ENCODE measurements at places on chromosomes 3 and 15.

DNA sequence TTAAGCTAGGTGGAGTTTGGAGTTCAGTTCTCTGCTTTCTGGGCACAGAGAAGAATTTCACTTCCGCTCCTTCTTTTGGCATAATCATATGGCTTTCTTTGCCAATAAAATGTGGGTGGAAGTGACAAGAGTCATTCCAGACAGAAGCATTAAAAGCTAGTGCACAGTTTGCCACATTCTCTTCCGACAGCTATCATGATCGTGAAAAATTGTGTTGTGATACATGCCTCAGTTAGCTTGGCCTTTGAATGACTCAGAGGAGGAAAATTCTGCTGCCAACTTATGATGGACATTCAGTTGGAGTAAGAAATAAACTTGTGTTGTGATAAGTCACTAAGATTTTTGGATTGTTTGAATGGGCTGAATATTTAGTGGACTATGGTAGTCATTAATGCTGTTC lies 291.7 kb upstream of the SATB1 start:
- no peak for DNase-seq

- no peak for DNase-seq
Observed at GRCh38 chr15:30650012-30650929, 24.3 kb downstream of the ARHGAP11B start.

DNA sequence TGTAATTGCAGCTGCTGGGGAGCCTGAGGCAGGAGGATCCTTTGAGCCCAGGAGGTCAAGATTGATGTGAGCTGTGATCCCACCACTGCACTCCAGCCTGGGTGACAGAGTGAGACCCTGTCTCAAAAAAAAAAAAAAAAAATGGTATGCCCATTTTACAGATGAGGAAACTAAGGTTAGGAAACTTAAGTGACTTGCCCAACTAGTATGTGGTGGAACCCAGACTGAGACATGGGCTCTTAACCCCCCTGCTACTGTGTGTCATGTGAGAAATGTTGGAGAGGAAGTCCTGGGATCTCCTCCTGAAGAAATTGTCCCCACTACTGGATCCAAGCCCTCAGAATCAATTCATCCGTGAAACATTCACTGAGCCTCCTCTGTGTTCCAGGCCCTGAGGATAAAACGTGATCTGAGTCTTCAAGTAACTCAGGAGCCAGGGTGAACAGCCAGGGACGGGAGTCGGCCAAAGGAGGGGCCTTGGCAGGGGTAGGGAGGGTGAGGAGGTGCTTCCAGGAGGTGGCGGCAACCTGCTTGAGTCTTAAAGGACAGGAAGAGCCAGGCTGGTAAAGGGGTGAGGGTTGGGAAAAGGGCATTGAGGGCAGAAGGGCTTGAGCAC lies 19.6 kb upstream of the RNU6-1 start:
- DNase-seq: no peak

- no peak for DNase-seq
Observed at GRCh38 chr3:46299608-46300460, 54.1 kb upstream of the CCR2 start.

DNA sequence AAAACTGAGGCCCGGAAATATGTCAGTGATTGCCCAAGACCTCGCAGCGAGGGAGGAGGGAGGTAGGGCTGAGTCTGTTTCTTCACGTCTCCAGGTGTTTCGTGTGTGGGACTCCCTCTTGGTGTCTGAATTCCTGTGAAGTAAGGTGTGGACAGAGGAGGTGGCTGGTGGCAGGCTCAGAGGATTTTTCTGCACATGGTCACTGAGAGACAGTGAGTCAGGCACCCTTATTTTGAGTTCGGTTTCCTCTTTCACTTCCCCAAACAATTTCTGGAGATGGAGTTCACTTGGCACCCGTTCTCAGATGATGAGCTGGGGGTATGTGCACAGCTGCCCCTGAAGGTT lies 46.3 kb upstream of the VPS8 start:
- DNase-seq: no peak

DNA sequence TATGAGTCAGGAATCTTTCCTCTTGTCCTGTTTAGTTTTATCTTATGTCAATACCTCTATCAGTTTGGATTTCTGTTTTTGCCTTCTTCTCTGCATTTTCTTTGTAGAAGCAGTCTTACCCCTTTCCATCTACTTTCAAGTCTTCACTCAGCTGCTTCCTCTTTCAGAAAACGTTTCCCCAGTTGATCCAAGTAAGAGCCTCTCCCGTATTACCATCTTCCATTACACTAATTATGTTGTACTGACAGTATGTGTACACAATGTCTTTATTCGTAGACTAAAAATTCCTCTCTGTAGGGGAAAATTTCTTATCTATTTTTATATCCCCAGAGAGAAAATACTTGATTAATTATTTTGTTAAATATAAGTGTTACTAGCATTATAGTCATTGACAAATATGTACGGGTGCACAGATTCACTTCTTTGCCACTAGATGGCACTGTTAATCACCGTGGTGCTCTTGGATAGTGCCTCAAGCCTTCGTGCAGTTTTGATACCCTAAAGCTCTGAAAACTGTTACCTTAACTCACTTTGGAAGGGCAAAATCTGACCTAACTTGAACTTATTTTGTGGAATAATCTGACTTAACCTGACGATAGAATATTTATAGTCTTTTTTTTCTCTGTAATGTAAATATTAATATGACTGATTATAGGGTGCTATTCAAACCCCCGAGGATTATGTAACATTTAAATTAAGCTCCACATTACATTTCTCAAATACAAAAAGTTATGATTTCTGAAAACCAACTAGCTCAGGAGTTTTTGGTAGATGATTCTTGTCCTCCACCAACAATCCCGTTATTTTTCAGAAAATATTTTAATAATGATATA lies 74.2 kb upstream of the POU1F1 start:
- no peak for DNase-seq

- DNase-seq: no peak
Observed at GRCh38 chr3:48518069-48518468, 14.1 kb upstream of the SHISA5 start.

- DNase-seq: no peak
Observed at GRCh38 chr3:153614563-153614962, 452.5 kb downstream of the RAP2B start.

DNA sequence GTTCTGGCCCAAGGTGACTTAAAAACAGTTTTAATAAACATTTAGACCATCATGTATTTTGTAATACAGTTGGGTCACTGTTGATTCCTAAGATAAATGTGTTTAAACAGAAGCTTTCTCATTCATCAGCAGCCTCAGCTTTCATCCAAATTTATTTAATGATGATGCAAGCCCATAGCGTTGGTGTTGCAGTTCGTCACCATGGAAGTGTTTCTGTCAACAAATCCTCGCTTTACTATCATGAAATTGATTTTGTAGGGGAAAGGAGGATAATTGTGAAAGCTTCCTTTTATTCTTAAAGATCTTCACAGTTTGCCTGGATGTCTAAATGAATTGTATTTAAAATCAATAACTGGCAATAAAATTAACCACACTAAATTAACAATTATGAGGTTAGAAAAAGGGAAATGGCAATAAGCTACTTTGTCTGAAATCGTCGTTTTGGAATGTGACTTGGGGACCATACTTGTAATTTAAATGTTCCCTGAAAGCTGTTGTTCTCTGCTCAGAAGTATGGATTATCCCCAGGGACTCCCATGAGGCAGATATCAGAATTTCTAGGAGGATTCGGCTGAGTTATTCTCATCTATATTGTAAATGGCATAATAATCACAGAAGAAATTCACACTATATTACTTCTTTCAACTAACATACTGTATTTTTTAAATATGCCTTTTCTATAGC lies 29.0 kb downstream of the CMSS1 start:
- no peak for DNase-seq

DNA sequence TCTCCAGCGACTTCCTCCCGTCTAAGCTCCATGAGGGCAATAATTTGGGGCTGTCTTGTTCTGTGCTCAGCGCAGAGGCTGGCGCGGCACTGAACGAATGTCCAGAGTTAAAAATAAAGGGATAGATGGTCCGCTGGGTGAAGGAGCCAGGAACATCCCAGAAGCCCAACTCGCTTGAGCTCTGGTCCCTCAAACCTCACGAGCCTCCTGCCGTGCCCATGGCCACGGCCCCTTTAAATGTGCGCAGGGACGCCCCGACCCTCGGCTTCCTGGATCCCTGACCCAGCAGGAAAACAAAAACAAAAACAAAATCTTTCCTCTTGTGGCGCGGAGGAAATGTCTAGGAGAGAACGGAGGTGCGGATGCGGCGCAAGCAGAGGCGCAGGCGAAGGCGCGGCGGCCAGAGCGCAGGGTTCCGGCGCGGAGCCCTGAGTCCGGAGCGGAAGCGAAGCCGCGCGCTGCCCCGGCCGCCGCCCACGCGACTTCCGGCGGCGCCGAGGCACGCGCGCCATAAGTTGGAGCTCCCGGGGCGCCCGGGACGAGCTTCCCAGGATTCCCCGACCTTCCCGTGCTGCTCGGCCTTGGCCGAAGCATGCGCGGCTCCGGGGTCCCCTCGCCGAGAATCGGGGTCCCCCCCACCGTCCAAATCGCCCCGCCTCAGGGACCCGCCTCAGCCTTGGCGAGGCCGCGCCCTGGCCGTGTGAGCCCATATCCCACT lies 52.9 kb upstream of the WNT7A start:
- no peak for DNase-seq
